Stimulated activated CD4-positive, alpha-beta T cell treated with anti-CD3 and anti-CD28 coated beads, Interleukin-12 subunit alpha, Interleukin-12 subunit beta, amount 100 ng/mL, for 4 hours (primary cell): ENCODE measurements at places on chromosomes 3 and 15.

DNA sequence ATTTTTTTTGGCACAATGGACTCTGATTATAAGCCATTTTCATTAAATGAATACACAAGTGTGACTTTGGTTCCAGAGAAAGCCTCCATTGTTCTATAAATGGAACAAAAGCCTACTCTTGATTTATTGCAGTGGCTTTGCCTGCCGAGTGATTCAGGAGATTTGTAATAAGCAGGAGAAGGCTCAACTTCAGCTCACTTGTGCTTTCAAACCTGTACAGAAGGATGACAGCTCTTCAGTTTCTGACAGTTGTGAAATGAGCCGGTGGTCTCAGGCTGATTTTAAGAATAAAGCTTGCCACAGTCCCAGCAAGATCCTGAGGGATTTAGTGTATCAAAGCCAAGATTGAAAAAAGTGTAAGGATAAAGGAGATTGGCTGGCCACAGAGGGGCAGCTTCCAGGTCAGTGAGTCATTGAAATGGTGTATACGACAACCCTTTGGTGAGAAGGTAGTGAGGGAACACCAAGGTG, 438.8 kb upstream of the TGFBR2 start:
- DNase-seq, result no peak

GRCh38 chr15:33467816-33468163, 157.0 kb downstream of the RYR3 start:
- no peak for DNase-seq

DNA sequence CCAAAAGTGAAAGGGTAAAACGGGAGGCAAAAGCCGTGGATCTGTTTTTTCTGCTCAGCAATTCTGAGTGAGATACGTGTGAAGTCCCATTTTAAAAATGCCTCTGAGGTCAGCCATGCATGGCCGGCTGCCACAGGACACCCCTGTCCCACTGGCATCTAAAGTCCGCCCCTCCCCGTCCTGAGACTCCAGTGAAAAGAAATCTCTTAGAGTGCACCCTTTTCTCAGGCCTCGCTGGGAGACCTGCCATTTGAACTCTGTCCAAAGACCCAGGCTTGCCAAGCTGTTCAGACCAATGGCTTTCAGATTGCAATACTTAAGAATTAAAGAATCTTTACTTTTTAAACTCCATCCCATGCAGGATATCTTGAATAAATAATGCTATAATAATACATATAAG, 61.0 kb upstream of the SLC24A5 start:
- DNase-seq, result no peak

DNA sequence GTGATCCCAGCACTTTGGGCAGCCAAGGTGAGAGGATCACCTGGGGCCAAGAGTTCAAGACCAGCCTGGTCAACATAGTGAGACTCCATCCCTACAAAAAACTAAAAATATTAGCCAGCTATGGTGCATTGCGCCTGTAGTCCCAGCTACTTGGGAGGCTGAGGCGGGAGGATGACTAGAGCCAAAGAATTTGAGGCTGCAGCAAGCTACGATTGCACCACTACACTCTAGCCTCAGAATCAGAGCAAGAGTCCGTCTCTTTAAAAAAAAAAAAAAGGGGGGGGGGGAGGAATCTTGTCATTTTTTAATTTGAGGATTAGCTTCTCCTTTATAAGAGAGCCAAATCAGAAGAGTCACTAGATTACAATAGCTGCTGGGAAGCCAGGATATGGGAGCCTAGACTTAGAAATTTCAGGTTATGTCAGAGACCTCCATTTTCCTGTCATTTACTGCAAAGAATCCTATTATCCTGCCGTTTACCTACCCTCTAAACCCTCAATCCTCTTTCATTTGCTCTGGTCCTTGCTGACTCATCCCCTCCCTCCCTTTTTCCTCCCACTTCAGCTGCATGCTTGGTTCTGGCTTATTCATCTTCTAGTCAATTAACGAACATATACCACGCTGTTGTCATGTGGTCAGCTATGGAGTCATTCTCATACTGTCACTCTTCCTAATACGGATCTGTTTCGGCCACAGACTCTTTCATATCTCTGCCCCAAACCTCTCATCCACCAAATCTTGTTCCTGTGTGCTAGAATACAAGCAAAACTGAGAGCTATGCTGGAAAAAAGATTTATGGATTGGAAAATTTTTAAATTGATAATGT, 83.8 kb upstream of the PPIB start:
- no peak for DNase-seq

DNA sequence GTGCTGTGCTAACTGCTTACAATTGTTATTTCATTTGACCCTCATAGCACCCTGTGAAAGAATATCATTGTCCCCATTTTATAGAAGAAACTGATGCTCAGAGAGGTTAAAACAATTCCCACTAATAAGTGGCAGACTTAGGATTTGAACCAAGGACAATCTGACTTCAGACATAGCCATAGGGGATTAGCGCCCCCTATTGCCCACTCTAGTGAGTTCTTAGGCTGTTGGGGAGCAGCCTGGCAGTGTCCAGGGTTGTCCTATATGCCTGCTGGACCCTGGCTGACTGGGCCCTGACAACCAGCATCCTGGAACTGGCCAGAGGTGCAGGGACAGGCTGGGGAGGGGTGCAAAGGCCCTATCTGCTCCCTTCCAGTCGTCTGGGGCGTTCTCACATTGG, 15.4 kb downstream of the DPH3 start:
- no peak for DNase-seq

GRCh38 chr15:92232317-92232716, 161.4 kb upstream of the ST8SIA2 start:
- no peak for DNase-seq

DNA sequence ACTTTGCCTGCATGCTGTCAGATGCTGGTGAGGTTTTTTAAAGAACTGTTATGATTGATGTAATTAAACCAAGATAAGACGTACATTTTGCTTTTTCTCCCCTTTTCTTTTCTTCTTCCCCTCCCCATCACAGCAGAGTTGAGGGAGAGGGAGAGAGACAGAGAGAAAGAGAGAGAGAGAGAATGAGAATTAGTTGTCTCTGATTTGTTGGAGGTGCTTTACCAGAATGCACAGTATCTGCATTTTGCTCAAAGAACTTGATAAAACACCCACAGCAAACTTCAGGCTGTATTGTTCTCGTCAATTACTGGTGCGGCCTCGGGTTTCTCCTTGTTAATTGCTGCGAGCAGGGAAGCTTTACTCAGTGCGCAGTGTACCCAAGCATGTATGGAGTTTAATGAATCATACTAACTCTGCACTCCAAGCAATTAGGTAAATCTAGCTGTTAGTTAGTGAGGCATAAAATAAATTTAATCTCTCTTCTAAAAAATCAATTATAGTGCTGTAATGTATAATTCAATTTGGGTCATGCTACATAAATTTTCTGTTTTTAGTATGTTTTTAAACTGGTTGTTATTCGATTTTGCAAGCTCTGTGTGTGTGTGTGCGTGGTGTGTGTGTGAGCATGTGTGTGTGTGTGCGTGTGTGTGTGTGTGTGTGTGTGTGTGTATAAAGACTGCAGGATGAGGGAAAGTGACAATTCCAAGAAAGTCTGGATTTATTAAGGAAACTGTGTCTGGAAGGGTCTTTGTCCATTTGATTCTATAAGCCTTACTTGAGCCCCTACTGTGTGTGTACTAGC, 273.4 kb downstream of the TLE3 start:
- DNase-seq, result no peak

- DNase-seq, result no peak
Measured at GRCh38 chr15:63181648-63182047, 7.8 kb upstream of the RAB8B start.

- no peak for DNase-seq
Measured at GRCh38 chr3:122760453-122761271, 33.0 kb downstream of the HSPBAP1 start.

- DNase-seq, result no peak
Measured at GRCh38 chr15:64938192-64938591, 26.5 kb downstream of the ANKDD1A start.

- DNase-seq, result no peak
Measured at GRCh38 chr3:138942271-138942670, 4.7 kb downstream of the FOXL2 start.

GRCh38 chr15:89192766-89193165, 28.6 kb downstream of the RLBP1 start:
- no peak for DNase-seq

- DNase-seq, result no peak
Measured at GRCh38 chr3:157310329-157311052, 126.2 kb upstream of the PTX3 start.

- DNase-seq, result no peak
Measured at GRCh38 chr3:171526869-171527268, 66.7 kb upstream of the TNIK start.

DNA sequence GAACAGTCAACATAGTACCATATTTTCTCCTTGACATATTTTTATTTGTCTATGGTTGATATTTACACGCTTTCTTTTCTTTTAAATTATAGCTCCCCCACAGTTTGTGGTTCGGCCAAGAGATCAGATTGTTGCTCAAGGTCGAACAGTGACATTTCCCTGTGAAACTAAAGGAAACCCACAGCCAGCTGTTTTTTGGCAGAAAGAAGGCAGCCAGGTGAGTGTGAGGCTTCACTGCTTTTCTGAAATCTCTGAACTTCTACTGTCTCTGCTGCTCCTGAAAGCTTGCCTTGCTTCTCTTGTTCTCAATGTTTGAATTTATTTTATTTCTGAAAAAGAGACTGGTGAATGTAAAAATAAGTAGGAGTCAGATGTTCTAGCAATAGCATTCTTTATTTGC, 506.3 kb downstream of the ROBO2 start:
- no peak for DNase-seq

DNA sequence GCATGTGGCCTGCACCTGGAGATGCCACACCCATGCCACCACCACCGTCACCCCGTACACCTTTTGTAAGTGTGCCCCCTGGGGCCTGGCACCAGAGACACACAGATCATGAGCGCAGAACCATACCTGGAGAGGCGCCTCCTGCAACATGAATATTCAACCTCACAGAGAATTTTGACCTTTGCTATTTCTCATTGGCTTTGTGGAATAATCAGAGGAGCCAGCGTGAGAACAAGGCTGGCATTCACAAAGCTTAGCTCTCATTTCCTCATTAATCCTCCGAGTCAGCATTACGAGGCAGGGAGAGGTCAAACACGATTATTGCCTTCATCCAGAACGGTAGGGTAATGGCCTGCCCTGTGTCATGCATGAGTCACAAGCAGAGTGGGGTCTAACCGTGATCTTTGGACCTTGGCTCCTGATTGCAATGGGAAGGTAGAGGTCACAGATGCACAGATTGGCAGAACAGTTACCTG, 73.0 kb upstream of the POMGNT2 start:
- no peak for DNase-seq

DNA sequence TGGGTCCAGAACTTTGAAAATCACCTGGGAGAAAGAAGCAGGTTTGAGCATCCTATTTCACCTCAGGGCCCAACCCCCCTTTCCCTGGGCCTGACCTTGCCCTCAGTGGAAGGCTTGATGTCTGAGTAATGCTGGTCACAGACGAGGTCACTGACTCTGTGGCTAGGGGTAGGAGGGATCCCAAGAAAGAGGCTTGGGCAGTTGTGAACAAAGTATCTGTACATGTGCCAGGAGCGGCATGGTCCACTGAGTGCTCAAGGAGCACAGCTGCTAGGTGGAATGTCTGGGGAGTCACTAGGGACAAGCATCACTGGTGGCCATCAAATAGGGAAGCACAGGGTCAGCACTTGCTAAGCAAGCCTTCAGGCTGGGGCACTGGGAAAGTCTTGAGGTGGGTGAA, 7.3 kb downstream of the CCDC71 start:
- no peak for DNase-seq

DNA sequence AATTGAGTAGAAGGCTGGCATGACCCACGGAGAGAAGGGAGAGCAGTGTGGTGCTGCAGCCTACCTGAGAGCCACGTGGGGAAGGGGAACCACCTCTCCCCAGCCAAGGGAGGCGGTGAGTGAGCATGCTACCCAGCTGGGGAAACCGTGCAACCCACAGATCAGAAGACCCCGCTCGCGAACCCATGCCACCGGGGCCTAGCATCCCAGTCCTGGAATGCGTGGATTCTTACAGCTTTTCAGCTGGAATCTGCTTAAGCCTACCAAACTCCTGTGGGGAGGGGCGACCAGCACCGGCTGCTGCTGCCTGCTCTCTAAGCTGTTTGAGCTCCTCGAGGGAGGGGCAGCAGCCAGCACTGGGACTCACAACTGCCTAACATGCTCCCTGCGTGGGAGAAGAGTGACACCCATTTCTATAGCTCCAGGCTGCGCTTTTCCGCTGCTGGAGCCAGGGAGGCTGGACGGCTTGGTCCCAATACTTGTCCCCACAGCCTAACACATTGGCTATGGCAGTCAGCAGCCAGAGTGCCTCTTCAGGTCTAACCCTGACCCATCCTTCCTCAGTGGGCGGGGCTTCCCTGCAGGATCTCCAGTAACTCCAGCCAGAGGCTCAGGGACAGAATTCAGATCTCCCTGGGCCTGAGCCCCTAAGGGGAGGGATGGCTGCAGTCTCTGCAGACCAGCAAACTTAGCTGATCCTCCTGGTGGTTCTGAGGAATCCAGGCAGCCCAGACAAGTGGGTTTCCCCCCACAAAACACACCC, 20.0 kb upstream of the TEX55 start:
- DNase-seq, result no peak

- no peak for DNase-seq
Measured at GRCh38 chr3:163438760-163439159, 1639.5 kb downstream of the SI start.

GRCh38 chr3:28906561-28907310, 374.1 kb upstream of the RBMS3 start:
- DNase-seq, result no peak

GRCh38 chr3:70853161-70853944, 540.9 kb upstream of the MDFIC2 start:
- no peak for DNase-seq

GRCh38 chr15:76168237-76168984, 108.6 kb downstream of the TMEM266 start:
- no peak for DNase-seq

GRCh38 chr3:88408935-88409334, 259.2 kb downstream of the C3orf38 start:
- no peak for DNase-seq

- no peak for DNase-seq
Measured at GRCh38 chr3:155149494-155149893, 69.4 kb downstream of the MME start.

DNA sequence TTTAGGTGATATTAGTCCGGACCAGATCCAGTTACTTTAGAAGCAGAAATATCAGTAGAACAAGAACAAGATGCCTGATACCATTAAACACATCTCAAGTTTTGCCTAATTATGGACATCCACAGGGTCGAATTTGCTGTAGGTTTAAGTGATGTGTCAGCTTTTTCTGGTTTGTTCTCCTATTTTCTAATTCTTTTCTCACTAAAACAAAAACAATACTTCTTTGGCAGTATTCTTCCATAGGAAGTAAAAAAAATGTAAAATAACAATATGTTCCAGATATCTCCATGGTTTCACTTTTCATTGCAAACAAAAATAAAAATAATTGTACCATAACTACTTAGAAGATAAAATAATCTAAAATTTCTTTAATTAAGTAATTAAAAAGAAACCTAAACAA, 265.7 kb downstream of the SHOX2 start:
- no peak for DNase-seq

DNA sequence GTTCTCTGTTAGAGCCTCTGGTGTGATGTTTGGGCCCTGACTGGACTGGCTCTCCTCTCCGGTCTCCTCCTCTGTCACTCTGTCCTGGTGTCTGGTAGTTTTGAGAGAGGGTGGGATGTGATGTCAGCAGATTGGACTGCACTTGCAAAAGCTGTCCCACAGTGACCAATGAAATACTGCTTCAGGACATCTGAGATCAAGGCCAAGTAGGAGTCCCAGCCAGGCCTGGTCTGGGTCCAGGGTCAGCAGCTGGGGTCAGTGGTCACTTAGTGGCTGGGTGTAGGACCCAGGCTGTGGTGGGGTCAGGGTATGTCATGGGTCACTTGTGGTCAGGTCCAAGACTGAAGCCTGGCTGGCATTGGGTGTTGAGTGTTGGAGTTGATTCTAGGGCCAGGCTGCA, 20.9 kb downstream of the ALDH1L1 start:
- no peak for DNase-seq
